Bronchial epithelial cell (primary cell): ENCODE measurements at places on chromosomes 5 and 9.

DNA sequence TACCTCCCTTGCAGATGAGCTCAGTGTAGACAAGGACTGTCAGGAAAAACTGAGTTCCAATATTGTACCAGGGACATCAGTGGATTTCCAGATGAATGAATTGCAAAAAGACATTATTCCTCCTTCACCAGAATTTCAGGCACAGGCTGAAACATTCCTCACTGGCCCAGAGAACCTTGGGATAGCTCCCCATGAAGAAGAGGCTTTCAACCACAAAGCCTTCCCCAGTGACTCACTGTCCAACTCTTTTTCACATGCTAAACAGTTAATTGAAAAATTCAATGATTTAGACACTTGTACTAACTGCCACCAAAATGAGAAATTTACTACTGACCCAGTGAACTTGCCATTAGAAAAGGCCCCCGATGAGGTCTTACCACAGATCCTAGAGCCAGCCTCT, 144.5 kb downstream of the UNC13B start:
- DNase-seq: no peak

DNA sequence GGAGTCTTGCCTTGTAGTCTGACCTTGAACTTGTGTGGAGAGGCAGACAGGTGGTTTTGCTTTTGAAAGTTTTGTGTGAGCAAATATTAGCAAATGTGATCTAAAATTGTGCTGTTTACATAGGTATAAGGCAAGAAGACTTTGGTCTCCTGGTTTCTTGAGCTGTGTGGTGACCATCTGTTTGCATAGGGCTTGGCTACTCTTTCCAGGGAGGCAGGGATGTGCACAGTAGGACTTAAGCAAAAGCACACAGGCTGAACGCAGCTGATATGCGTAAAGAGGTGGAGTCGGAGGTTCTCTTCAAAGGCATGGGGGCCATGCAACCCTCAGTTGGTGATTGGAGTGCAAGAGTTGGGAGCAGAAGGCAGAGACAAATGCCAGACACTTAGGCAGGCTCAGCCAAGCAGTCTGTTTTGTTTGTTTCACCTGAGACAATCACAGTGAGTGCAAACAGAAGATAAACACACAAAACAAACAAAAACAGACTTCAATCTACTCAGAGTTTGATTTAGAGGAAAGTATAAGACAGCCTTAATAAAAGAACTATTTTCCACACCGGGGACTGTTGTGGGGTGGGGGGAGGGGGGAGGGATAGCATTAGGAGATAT, 744.2 kb downstream of the MTRR start:
- no peak for DNase-seq

DNA sequence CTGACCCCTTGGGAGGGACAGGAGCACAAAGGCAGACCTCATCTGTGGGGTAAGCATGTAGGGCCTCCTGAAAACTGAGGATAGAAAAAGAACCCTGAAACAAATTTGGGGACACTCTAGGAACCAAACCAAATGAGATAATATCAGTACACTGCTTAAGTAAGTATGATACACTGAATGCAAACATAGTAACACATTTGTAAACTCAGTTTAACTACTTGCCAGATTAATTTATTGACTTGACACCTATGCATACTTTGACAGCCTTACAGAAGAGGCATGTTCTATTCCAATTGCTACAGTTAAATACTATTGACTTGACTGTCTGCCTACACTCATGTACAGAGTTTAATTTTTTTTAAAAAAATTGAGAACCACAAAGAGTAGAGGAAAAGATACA, 1070.8 kb upstream of the SEMA6A start:
- DNase-seq: no peak

DNA sequence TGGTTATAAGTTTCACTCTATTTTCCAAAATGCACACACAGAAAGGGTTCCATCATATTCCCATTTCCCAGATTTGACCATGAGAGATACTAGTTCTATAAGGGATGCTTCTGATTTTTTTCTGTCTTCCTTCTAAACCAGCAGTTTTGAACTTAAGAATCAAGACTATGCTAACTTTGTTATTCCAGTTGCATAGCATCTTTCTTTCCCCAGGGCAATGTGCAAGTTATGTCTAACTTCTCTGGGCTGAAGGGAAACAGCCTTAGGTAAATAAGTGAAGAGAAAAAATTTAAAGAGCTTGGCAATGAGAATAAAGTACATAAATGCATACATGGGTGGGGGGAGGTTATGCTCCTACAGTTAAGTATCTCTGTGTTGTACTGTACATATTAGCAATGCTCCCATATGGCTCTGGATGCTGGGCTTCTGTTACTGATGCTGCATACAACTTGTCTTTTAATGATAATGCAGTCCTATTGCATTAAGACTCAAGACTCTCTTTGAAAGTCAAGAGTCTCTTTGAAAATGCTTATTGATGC, 125.8 kb upstream of the SLC12A2 start:
- DNase-seq: no peak

- DNase-seq: no peak
Observed at GRCh38 chr9:133774799-133775198, 36.6 kb upstream of the SARDH start.

DNA sequence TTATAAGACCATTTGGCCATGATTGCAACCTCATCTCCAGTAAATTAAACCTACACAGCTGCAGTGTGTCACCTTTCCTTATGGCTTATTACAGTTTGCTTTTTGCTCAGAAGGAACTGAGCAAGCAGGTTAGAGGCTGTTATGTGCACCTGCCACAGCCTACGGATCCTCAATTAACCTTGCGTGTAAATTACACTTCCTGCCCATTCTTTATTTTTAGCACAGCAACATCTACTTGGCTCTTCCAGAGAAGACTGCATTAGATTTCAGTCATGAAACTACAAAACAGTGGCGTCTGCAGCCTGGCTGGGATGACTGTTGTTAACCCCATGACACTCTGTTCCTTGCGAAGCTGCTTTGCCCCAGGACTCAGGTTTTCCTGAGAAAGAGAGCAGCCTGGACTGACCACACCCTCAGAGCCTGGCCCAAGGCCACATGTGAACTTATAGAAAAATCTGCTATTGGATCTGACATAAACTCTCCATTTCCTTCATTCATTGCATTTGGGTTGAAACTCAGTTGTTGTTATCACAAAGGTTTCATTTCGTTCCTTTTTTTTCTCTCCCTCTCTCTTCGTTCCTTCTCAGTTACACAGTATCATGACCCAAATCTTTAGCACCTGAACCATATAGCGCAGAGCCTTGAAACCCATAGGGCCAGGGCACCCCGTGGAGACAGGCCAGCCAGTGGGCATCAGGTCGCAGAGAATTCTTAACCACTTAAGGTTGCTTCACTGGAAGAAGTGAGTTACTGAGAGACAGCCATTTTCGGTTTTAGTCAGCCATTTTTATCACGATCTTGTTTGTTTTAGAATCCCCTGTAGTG, 138.6 kb downstream of the PALM2AKAP2 start:
- DNase-seq: no peak

DNA sequence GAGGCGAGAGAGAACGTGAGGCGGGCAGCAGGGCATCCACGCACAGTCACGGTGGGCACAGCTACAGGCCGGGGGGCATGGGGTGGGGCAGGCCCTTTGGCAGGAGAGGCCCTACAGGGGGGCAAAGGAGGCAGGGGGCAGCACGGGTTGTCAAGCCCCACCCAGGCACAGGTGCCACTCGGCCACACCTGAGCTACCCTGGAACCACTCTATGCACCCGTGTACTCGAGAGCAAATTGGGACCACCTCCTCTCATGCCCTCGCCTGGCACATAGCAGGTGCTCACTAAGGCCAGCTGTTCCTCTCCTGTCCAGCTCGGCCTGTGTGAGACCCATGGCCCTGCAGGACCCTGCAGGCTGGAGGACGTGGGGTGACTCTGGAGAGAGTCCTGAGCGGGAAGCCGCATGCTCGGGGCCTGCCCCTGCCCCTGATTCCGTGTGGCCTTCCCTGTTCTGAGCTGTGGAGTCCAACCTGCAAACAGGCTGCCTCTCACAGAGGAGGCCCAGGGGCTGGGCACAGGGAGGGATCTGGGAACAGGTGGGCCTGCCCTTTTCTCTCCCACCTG, 31.4 kb upstream of the SARDH start:
- no peak for DNase-seq

- no peak for DNase-seq
Observed at GRCh38 chr9:129814432-129815223, 9.3 kb downstream of the TOR1A start.
